Omental fat pad (tissue), 4 donors: ENCODE measurements at places on chromosomes 11 and 22. TPM values are rescaled to one million over a fixed set of nuclear protein-coding genes. Genes with fewer than 3 reads are reported as not detected.

Gene OR4A16
- total RNA-seq, result not detected

Gene MYBPC3
- 0.79 TPM for total RNA-seq

DNA sequence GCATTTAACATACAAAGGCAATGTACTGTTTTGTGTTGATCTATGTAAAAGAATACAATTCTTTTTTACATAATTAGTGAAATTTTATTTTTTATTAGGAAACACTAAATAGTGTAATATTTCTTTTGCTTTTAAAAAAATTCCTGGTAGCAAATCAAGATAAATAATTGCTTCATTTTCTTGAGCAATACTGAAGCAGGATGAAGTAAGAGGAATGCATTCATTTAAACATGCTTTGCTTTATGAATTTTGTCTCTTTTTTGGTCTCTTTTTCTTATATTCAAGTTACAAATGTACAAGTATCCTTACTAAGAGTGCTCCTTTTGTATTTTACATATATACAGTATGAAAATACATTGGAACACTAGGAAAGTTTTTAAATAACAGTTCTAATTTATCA, 144.4 kb upstream of the TEAD1 start:
- DNase-seq, result no peak

DNA sequence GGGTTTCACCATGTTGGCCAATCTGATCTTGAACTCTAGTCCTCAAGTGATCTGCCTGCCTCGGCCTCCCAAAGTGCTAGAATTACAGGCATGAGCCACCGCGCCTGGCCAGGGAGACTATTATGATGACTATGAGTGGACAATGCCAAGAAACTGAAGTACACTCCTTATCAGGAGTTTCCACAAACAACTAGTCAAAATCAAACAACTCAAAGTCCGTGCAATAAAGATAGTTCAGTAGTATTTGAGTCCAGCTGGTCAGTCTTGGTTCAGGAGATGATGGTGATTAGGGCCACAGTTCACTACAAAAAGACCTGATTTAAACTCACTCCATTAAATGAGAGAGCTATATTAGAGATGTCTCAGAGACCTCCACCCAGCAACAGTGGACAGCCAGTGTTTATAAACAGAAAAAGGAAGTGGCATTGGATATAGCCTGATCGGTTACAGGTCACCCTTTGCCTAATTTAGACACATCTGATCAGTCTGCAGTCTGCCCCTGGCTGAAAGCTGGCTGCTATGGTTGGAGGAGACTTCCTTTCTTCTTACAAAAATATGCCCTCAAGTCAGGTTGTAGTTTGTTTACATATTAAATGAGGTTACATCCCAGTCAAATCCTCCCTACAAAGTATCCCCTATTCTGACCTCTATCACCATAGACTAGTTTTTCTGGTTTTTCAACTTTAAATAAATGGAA, 17.0 kb downstream of the CD3E start:
- no peak for DNase-seq

- no peak for DNase-seq
Observed at GRCh38 chr11:46719048-46719542, at the start of gene F2. Gene F2 (plus strand): TSS chr11:46719213. CDS start chr11:46719236, 23 bp downstream.

GRCh38 chr11:127493330-127494022, 492.9 kb upstream of the KIRREL3 start:
- DNase-seq, result no peak

DNA sequence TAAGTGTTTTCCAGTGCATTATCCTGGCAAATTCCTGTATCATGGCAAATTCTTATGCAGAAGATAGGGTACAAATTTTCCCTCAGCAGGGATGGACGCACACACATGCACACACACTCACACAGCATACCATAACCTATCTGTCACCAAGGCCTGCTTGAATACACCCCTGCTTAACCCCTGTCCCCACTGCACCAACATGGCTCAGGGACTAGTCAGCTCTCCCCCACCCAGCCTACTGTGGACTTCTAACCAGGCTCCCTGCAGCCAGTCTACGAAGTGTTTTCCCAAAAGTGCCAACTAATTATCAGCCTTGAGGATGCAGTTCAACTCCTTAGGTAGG, 63.1 kb downstream of the RAB30 start:
- no peak for DNase-seq

- DNase-seq, result no peak
Observed at GRCh38 chr11:67371189-67371910, 2.0 kb downstream of the CLCF1 start.

DNA sequence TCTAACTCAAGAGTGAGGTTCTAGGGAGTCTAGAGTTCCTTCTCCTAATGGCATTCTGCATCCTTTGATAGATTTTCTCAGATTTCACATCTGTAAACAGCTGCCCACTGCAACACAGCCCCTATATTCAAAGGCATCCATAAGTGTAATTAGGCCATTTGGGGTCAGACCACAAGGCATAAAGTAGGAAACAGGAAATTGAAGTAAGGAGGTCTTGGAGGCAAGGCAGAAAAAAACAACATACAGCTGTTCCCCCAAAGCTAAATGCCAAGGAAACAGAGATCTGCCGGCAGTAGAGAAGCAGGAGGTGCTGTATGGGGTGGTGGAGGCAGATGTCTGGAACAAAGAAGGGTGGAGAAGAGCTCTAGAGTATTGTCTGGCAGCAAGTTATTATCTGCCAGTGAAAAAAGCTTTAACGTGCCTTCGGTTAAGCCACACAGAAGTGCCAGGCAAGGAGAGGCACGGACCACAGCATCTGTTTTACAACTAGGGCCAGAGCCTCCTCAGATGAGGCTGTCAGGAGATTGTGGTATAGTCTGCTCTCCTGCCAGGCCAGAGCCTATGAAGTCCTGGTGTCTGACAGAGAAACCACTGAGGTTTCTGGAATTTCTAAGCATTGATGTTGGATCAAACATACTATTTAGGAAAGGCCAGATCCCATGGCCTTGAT, 100.2 kb upstream of the CHRM4 start:
- DNase-seq, result no peak
